ENCODE measurements at places on chromosomes 5 and 9.

GRCh38 chr5:120151181-120151580 is 312.9 kb upstream of the PRR16 start:
- no peak for DNase-seq

- no peak for DNase-seq
Observed at GRCh38 chr9:93415176-93415690, 36.3 kb upstream of the FAM120A start.

GRCh38 chr5:61280761-61281427 is 51.2 kb upstream of the ZSWIM6 start:
- no peak for DNase-seq

DNA sequence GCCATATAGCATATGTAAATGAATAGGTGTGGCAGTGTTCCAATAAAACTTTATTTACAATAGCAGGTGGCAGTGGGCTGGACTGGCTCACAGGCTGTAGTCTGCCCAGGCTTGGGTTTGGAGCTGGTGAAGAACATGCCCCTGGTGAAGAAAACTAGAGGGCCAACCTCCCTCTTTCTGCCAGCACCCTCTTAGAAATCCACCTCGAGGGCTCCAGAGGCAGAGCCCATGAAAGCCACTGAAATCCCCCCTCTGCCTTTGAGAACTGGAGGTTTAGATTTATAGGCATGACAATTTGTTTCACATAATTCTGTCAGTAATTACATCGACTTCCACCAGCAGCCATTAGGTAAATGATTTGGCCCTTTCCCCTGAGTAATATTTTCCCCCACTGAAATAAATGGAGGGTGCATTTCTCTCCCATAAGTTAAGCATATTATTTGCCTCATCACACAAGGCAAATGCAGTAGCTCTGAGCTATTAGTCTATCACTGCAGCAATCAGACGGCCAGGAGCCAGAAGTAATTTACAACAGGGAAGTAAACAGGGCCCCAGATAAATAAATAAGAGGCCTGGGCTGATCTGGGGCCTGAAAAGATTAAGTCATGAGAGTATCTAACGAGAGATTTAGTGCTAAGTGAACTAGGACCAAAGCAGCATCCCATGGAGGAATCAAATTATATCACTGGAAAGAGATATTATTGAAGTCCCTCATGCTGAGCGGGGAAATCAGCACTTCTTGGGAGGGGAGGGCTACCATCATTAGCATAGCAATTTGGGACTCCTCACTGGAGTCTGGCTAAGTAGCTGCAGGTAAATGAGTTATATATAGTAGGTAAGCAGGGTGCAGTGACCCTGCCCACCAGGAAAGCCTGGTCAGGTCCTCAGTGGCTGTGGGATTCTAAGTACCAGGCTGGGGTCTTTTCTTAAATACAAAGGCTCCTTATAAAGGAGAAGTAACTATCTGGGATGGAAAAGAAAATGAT is 123.9 kb downstream of the SLIT3 start:
- no peak for DNase-seq

DNA sequence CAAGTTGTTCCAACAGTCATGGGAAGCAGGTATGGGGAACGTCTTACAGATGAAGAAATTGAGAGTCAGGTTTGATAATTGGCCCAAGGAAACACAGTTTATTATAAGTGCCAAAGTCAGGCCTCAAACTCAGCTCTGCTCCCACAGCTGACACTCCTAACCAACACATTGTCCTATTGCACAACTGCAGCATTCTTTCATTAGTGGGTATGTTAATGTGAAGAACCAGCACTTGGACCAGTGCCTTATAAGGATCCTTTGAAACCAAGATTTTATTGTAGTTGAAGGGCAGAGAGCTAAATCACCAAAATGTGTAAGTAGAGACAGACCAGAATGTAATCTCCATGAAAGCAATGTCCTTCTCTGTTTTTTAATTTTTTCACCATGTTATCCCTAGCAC is 56.1 kb downstream of the GRIA1 start:
- no peak for DNase-seq

DNA sequence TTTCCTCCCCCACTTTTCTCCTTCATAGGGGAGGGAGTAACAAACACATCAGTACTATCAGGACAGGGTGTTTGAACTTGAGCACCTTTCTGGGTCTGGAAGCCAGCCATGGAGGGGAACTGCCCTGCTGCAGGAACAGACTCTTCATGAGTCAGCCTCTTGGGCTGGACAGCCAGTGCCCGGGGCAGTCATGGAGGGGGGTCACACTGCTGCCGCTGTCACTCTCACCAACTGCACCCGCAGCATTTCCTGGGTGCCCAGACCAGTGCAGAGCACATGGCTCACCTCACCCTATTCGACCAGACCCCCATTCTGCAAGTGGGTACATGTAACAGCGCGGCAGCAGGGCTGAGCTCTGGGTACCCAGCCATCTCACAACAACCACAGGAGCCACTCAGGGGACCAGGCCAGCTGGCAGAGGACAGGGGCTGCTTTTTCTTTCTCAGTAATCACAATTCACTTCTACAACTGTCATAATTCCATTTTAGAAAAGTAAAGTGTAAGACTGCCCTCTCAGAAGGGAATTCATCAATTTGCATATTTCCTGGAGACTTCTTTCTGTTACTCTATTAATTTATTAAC is 118.4 kb downstream of the CTNND2 start:
- no peak for DNase-seq

DNA sequence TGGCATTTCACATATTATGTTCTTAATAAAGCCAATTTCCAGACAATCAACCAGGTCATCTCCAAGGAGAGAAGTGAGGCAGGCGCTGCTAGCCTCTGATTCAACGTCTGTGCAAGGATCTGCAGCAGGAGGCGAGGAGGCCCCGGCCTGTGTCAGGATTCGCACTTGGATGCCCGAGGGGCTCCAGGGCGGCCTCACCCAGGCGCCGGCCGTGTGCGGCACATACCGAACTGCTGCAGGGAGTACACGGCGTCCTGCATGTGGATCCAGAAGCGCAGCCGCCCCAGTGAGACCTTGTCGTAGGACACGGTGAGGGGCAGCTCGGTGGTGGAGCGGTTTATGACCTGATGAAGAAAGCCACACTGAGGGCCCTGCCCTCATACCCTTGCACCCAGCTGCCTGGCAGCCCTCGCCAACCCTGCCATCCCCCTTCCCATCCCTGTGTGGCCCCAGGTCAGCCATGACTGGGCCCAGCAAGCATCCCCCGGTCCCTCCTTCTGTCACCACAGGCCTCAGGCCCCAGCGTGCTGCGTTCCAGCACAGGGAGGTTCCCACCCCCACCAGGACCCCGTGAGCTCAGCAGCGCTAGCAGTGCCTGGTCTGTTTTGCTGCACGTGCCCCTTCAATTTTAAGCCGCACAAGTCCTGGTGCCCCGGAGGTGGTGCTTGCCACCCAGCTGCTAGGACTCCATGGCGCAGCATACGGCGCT is 9.9 kb downstream of the CLPTM1L start:
- DNase-seq: no peak

- DNase-seq: no peak
Observed at GRCh38 chr5:179554981-179555380, 4.6 kb downstream of the RUFY1 start.

- DNase-seq: no peak
Observed at GRCh38 chr5:176901260-176902101, 2.3 kb upstream of the HK3 start.

- peak; percentile 48 for DNase-seq
Observed at GRCh38 chr5:178372142-178372571, 139.6 kb upstream of the PHYKPL start.

- no peak for DNase-seq
Observed at GRCh38 chr9:107394264-107394663, 95.3 kb downstream of the KLF4 start.

DNA sequence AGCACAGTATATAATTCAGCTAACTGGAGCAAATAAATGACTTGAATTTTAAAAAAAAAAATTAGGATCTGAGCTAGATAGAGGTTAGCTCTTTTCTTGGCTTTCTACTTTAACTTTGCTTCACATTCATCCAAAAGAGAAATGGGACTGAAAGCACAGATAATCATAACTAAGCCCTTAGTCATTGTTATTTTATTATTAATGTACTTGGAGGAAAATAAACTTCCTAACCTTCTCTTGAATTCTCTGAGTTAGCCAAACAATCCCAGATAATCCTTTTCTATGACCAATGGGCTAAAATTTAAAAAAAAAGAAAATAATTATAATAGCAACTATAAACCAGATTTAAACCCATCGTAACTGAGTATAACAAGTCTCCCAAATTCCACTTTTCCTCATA is 57.6 kb upstream of the RASA1 start:
- DNase-seq: no peak

DNA sequence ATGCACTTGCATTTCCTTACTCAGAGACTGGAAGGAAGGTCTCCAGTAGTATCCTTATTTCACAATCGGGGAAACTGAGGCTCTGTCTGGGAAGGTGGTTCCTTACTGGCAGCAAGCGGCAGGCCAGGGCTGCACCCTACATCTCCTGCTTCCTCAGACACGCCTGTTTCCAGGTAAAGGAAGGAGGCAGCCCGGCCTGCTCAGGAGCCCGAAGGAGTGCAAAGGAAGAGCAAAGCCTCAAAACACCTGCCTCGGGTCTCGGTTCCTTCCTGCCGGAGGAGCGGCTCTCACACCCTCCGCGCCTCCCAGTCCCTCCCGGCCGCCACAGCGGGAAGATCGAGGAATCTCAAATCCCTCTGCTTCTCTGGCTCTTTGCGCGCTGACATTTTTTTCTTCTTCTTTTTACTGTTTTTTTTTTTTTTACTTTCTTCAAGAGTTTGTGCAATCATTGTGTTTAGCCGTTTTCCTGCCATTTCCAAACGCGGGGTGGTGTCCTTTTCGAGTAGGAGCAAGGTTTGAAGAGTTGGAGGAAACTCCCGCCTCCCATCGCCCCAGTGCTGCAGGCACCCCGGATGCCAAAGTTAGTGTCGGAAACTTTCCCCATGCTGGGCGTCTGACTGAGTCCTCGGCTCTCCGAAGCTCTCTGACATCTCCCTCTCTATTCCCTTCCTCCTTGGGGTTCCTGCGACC is 1.0 kb downstream of the GGTA1 start:
- no peak for DNase-seq

- DNase-seq: no peak
Observed at GRCh38 chr5:95996904-95997723, 35.5 kb upstream of the ELL2 start.

DNA sequence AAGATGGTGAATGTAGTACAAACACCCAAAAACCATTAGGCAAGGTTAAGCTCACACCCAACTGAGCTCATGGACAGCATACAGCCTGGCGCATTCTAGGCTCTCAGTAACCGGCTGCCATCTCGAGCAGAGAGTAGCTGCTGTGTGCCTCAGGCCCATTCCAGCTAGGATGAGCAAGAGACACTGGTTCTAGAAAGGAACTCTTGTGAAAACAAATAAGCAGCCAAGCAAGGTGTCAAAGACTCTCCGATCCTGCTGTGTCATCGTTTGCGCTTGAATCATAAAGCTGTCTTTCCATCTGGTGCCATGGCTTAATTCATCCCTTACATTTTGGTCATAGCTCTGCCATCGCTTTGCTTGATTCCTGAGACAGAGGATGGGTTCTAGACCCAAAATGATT is 135.4 kb upstream of the MSX2 start:
- no peak for DNase-seq

- no peak for DNase-seq
Observed at GRCh38 chr9:97980479-97980803, 2.7 kb upstream of the ANP32B start.

GRCh38 chr9:88824711-88825110 is 166.6 kb upstream of the S1PR3 start:
- DNase-seq: no peak

DNA sequence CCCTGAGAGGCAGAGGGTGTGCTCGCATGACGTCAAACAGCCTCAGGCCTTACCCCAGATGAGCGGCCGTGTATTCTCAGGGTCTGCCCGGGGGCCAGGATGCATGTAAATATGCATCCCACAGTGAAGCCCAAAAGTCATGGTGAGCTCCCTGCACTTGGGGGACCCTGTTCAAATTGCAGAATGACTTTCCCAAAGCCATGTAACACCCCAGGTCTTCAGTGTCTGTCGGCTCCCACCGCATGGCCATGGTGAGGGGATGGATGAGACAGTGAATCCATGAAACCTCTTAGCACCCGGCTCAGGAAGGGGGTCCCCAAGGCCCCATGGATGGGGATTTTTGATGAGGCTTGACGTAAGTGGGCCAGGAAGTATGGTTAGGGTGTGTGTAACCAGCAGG is 9.3 kb upstream of the COL5A1 start:
- no peak for DNase-seq

DNA sequence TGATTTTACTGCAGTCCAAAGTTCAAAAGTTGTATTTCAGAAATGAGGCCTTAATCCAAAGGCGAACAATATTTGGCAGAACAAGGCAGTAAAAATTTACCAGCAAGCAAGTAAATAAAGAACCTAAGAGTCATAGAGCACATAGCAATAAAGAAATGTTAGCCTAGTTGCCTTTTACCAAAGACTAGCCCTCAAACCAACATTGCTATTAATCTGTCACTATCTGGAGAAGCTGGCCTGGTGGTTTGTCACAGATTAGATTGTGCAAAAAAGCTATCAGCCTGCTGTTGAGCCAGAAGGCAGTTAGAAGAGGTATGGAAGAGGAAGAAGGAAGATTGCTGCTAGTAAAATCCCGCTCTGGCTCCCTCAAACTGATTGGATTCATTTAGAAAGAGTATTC is 304.7 kb upstream of the KLF4 start:
- no peak for DNase-seq

DNA sequence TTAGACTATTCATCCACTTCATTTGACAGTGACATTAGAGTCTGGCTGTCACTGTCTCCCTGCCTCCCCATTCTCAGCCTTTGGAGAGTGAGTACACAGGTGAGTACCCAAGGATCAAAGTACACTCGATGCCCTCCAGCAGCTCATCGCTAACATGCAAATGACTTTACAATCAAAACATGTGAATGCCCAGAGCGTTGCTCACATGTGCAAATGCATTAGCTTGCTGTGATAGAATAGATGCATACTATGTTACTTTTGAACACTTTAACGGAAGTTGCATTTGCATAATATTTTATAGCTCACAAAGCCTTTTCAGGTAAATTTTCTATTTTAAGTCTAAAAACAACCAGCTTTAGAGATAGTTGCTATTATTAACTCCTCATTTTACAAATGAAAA is 107.6 kb downstream of the SYK start:
- DNase-seq: no peak

- no peak for DNase-seq
Observed at GRCh38 chr5:54621048-54621447, 103.5 kb downstream of the SNX18 start.

GRCh38 chr5:68891718-68892117 is 202.1 kb upstream of the SLC30A5 start:
- DNase-seq: no peak

DNA sequence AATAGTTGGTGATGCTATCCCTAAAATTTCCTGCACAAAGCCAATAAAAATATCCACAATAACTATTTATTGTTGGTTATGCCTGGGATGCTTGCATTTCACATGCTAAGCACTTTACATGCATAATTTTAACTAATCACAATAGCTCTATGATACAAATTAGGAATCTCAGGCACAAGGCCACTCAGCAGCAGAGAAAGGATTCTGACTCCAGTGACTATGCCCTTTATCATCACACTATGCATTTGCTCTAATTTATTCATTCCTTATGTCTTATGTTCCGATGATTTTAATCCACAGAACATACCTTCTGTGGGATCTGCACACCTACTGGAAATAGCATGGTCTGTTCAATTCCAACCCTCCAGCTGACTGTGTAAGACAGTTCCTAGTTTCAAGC is 476.1 kb downstream of the TMEM232 start:
- no peak for DNase-seq

- no peak for DNase-seq
Observed at GRCh38 chr5:134131578-134132350, 17.3 kb downstream of the TCF7 start.

GRCh38 chr9:137519553-137519952 is 30.6 kb downstream of the PNPLA7 start:
- DNase-seq: no peak

- DNase-seq: no peak
Observed at GRCh38 chr5:15241216-15241821, 258.7 kb upstream of the FBXL7 start.
